ENCODE measurements at places on chromosomes 12 and 14. TPM values are rescaled to one million over a fixed set of nuclear protein-coding genes. Genes with fewer than 3 reads are reported as not detected.

GRCh38 chr14:80390906-80391305, 179.6 kb upstream of the DIO2 start:
- no peak for DNase-seq
- H3K4me3 ChIP-seq, result no peak overlapping the region

GRCh38 chr12:93483151-93483807, 16.0 kb downstream of the MRPL42 start:
- no peak overlapping the region for H3K27ac ChIP-seq
- H3K27me3 ChIP-seq, result no peaks in the 10 kb centered on the region
- H3K36me3 ChIP-seq, result peaks cover 42% of the 10 kb centered on the region
- no peaks in the 10 kb centered on the region for H3K4me1 ChIP-seq
- no peak for DNase-seq

DNA sequence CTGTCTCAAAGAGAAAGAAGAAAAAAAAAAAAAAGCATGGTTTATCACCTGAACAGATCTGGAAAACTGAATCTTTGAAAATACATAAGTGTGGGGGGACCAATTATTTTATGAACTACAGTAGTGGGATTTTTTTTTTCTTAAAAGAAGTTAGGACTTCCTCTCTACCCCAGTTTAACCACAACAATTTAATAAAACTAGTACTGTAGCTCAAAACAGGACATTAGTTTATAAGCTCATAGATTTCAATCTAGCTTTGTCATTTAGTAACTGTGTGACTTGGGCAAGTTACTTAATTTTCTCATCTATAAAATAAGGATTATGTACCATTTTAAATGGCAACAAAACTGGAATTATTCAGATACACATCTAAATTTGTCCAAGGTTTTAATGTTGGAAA, 23.5 kb upstream of the ARID4A start:
- H3K27me3 ChIP-seq, result no peaks in the 10 kb centered on the region
- H3K36me3 ChIP-seq, result peaks cover 31% of the 10 kb centered on the region
- H3K27ac ChIP-seq, result no peak overlapping the region
- no peak for DNase-seq
- H3K4me3 ChIP-seq, result no peak overlapping the region

Gene TMPRSS12
- not detected for total RNA-seq

Gene TPH2
- not detected for total RNA-seq

Gene DNAI7
- 5.4 TPM for total RNA-seq

- no peak overlapping the region for H3K27ac ChIP-seq
- H3K36me3 ChIP-seq, result no peaks in the 10 kb centered on the region
- no peak for DNase-seq
- no peaks in the 10 kb centered on the region for H3K27me3 ChIP-seq
These were observed 101.8 kb downstream of the UNC79 start for GRCh38 chr14:93532541-93532940.

- H3K4me1 ChIP-seq, result peaks cover 7% of the 10 kb centered on the region
- H3K27me3 ChIP-seq, result no peaks in the 10 kb centered on the region
- no peak overlapping the region for H3K4me3 ChIP-seq
- no peak for DNase-seq
These were observed 19.7 kb downstream of the PTPN21 start for GRCh38 chr14:88535149-88535548.

- H3K27me3 ChIP-seq, result no peaks in the 10 kb centered on the region
- no peaks in the 10 kb centered on the region for H3K36me3 ChIP-seq
- no peak for DNase-seq
- no peak overlapping the region for H3K4me3 ChIP-seq
These were observed 1117.6 kb upstream of the TMEM132C start for GRCh38 chr12:127149226-127149964.

- H3K4me1 ChIP-seq, result no peaks in the 10 kb centered on the region
- H3K27ac ChIP-seq, result no peak overlapping the region
- H3K4me3 ChIP-seq, result no peak overlapping the region
- DNase-seq, result no peak
- peaks cover 41% of the 10 kb centered on the region for H3K36me3 ChIP-seq
These were observed 31.1 kb downstream of the APPL2 start for GRCh38 chr12:105204916-105205315.

Gene CCER1
- total RNA-seq, result not detected

GRCh38 chr12:46743456-46743855, 82.3 kb downstream of the SLC38A4 start:
- H3K36me3 ChIP-seq, result no peaks in the 10 kb centered on the region
- DNase-seq, result no peak
- H3K27ac ChIP-seq, result no peak overlapping the region
- H3K4me3 ChIP-seq, result no peak overlapping the region
- H3K4me1 ChIP-seq, result no peaks in the 10 kb centered on the region

GRCh38 chr14:56731187-56731586, 79.1 kb downstream of the OTX2 start:
- H3K27me3 ChIP-seq, result no peaks in the 10 kb centered on the region
- DNase-seq, result no peak
- H3K27ac ChIP-seq, result no peak overlapping the region
- H3K4me1 ChIP-seq, result no peaks in the 10 kb centered on the region
- H3K36me3 ChIP-seq, result no peaks in the 10 kb centered on the region
- H3K4me3 ChIP-seq, result no peak overlapping the region

- H3K27me3 ChIP-seq, result no peaks in the 10 kb centered on the region
- DNase-seq, result no peak
- no peak overlapping the region for H3K4me3 ChIP-seq
- no peaks in the 10 kb centered on the region for H3K4me1 ChIP-seq
These were observed 64.6 kb downstream of the BEGAIN start for GRCh38 chr14:100522616-100523099.

DNA sequence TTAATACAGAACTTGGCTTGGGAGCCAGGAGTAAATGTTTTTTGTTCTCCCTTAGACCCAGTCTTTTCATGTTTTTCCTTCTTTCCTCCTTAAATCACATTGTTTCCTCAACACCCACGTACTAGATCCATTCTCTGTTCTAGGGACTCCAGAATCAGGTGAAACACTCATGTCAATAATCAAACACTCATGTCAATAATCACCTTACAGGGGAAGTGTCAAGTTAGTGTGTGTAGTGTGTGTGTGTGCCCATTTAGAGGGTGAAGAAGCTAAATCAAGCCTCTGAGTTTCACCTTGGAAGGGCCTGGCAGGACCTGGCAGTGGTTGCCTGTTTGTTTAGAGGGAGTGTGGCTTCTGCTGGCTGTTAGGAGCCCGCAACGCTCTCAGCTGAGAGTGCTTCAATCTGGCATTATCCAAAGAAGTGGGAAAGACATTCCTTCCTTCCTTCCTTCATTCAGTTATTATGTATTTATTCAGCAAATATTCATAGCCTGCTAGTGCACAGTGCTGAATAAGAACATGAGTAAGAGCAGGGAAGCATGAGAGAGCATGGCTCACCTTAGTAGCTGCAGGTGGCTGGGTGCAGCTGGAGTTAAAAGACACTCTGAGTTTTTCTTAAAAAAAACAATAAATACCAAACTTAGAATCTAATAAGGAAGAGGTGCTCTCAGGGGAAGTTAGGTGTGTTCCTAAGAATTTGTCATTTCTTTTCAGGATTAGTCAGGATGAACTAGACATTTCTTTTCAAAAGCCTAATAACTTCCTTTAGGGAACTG, 17.6 kb upstream of the EID3 start:
- peak; percentile 77 for DNase-seq
- H3K27ac ChIP-seq, result peak overlapping the region; percentile 93
- H3K4me3 ChIP-seq, result no peak overlapping the region
- no peaks in the 10 kb centered on the region for H3K36me3 ChIP-seq
- peaks cover 32% of the 10 kb centered on the region for H3K4me1 ChIP-seq

Gene PPP4R4
- 16.2 TPM for total RNA-seq

- H3K36me3 ChIP-seq, result no peaks in the 10 kb centered on the region
- H3K4me3 ChIP-seq, result peak within 1 kb of the TSS; percentile 14
- peak within 1 kb of the TSS; percentile 62 for H3K27ac ChIP-seq
- no peaks in the 10 kb centered on the region for H3K27me3 ChIP-seq
- no peak for DNase-seq
- H3K4me1 ChIP-seq, result no peaks in the 10 kb centered on the region
These were observed at the start of gene NOVA1 for GRCh38 chr14:26597589-26598080. TSS of gene NOVA1 (minus strand) at chr14:26598033. CDS start at chr14:26597436, 597 bp downstream.

- DNase-seq, result no peak
- no peak overlapping the region for H3K4me3 ChIP-seq
- no peaks in the 10 kb centered on the region for H3K36me3 ChIP-seq
- no peaks in the 10 kb centered on the region for H3K27me3 ChIP-seq
- H3K27ac ChIP-seq, result no peak overlapping the region
These were observed 68.1 kb upstream of the PLEKHG7 start for GRCh38 chr12:92634730-92635129.

Gene SPIC
- not detected for total RNA-seq

Gene BICDL1
- 44.2 TPM for total RNA-seq

DNA sequence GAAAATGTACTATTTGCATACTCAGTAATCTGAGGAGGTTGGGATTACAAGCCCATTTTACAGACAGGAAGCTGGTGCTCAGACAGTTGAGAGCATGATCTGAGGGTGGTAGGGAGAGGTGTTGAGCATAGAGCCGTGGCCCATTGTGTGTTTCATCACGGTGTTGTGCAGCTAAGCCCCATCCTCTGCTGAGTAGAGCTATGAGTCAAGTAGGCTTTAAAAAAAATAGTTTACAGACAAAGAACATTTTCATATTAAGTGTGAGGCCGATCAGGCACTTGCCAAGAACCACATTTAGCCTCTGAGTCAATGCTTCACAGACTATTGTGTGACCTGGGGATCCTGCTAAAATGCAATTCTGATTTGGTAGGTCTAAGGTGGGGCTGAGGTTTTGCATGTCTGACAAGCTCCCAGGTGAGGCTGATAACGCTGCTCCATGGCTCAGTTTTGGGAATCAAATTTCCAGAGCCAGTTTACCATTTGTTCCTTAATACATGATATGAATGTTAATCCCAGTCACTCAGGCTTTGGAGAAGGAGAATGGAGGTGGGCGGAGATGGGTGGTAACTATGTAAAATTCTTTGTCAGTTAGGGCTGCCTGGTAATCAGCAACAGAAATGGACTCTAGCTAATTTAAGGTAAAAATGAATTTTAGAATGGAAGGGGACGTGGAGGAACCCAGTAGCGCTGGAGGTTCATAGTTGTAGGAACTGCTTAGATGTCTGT, 22.2 kb downstream of the ZNF664 start:
- peaks cover 23% of the 10 kb centered on the region for H3K4me1 ChIP-seq
- H3K27me3 ChIP-seq, result no peaks in the 10 kb centered on the region
- H3K4me3 ChIP-seq, result no peak overlapping the region
- DNase-seq, result no peak
- H3K36me3 ChIP-seq, result peaks cover 7% of the 10 kb centered on the region

Gene AICDA
- total RNA-seq, result not detected

GRCh38 chr12:93601591-93601990, 29.1 kb downstream of the SOCS2 start:
- no peak overlapping the region for H3K27ac ChIP-seq
- H3K27me3 ChIP-seq, result no peaks in the 10 kb centered on the region
- no peak overlapping the region for H3K4me3 ChIP-seq
- no peaks in the 10 kb centered on the region for H3K36me3 ChIP-seq

DNA sequence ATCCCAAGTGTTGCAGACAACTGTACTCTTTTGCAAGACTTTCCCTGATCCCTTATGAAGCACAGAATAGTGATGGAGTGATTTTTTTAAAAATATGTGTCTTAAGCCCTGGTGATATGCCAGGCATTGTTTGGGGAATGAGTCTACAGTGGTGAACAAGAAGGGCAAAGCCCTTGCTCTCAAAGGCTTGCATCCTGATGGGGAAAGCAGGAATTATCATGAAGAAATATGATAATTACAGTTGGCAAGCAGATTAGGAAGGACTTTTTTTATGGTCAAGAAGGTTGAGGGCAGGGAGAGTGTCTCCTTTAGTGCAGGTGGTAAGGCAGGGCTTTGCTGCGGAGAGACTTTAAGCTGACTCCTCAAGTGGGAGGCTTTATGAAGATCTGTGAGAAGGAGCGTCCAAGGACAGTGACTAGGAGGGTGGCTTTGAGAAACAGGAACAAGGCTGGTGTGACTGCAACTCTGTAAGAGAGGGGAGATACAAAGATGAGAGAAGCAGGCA, 100.2 kb downstream of the SYNE2 start:
- H3K36me3 ChIP-seq, result peaks cover 37% of the 10 kb centered on the region
- H3K27ac ChIP-seq, result no peak overlapping the region
- no peak overlapping the region for H3K4me3 ChIP-seq

GRCh38 chr12:27606986-27607385, 83.0 kb downstream of the PPFIBP1 start:
- H3K36me3 ChIP-seq, result no peaks in the 10 kb centered on the region
- H3K4me1 ChIP-seq, result peaks cover 5% of the 10 kb centered on the region
- H3K27ac ChIP-seq, result no peak overlapping the region
- H3K4me3 ChIP-seq, result no peak overlapping the region

Gene DLK1
- not detected for total RNA-seq

DNA sequence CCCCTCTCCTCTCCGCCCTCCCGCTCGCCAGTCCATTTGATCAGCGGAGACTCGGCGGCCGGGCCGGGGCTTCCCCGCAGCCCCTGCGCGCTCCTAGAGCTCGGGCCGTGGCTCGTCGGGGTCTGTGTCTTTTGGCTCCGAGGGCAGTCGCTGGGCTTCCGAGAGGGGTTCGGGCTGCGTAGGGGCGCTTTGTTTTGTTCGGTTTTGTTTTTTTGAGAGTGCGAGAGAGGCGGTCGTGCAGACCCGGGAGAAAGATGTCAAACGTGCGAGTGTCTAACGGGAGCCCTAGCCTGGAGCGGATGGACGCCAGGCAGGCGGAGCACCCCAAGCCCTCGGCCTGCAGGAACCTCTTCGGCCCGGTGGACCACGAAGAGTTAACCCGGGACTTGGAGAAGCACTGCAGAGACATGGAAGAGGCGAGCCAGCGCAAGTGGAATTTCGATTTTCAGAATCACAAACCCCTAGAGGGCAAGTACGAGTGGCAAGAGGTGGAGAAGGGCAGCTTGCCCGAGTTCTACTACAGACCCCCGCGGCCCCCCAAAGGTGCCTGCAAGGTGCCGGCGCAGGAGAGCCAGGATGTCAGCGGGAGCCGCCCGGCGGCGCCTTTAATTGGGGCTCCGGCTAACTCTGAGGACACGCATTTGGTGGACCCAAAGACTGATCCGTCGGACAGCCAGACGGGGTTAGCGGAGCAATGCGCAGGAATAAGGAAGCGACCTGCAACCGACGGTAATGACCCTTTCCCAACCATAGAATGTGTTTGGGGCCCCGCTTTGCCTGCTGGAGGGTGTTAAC, 615 bp downstream of the CDKN1B start:
- H3K27me3 ChIP-seq, result no peaks in the 10 kb centered on the region
- H3K36me3 ChIP-seq, result peaks cover 6% of the 10 kb centered on the region
- peak; percentile 34 for DNase-seq

Gene CPNE6
- not detected for total RNA-seq

GRCh38 chr14:29650554-29651269, 276.9 kb downstream of the PRKD1 start:
- H3K27me3 ChIP-seq, result no peaks in the 10 kb centered on the region
- no peak overlapping the region for H3K27ac ChIP-seq
- H3K4me3 ChIP-seq, result no peak overlapping the region
- DNase-seq, result no peak
- no peaks in the 10 kb centered on the region for H3K36me3 ChIP-seq

DNA sequence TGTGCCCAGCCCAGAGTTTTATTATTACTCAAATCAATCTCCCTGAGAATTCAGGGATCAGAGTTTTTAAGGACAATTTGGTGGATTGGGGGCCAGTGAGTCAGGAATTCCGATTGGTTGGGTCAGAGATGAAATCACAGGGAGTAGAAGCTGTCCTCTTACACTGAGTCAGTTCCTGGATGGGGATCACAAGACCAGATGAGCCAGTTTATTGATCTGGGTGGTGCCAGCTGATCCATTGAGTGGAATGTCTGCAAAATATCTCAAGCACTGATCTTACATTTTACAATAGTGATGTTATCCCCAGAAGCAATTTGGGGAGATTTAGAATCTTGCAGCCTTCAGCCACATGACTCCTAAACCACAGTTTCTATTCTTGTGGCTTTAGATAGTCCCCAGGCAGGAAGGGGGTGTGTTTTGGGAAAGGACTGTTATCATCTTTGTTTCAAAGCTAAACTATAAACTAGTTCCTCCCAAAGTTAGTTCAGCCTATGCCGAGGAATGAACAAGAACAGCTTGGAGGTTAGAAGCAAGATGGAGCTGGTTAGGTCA, 89.1 kb upstream of the CNOT2 start:
- no peak for DNase-seq
- no peak overlapping the region for H3K27ac ChIP-seq
- H3K27me3 ChIP-seq, result no peaks in the 10 kb centered on the region
- no peaks in the 10 kb centered on the region for H3K4me1 ChIP-seq

All from thyroid gland (tissue), 4 donors.